Activated T-helper 1 cell treated with anti-CD3 and anti-CD28 coated beads, Interleukin-12 subunit alpha, Interleukin-12 subunit beta, Interleukin-2, Interleukin-4 antibody, amounts not matched to agents 30 ng/mL and 10 ng/mL and 1 ng/mL, durations not matched to agents 14 hours and 24 hours and 36 hours (primary cell): ENCODE measurements at places on chromosomes 7 and 10. TPM values are rescaled to one million over a fixed set of nuclear protein-coding genes. Genes with fewer than 3 reads are reported as not detected.

Gene LOXL4
- not detected in 2 replicates for total RNA-seq

Gene CTNNA3
- total RNA-seq, result not detected in 2 replicates

Gene STRIP2
- total RNA-seq, result 74.0 and 79.4 TPM in 2 replicates

Gene PODXL
- 0.75 and 1.3 TPM in 2 replicates for total RNA-seq

Gene PTER
- total RNA-seq, result 10.7 and 12.6 TPM in 2 replicates

Gene KCP
- total RNA-seq, result not detected in 2 replicates

Gene EGR2
- total RNA-seq, result 268 and 282 TPM in 2 replicates

Gene CPEB3
- total RNA-seq, result 2.5 and 2.7 TPM in 2 replicates

Gene FOXP2
- total RNA-seq, result not detected in 2 replicates

Gene RADIL
- total RNA-seq, result 0.24 and 0.26 TPM in 2 replicates

Gene SYNPO2L
- 0.03 TPM in 1 of 2 replicates, not detected in the other for total RNA-seq

Gene WDFY4
- 0.08 TPM in 1 of 2 replicates, not detected in the other for total RNA-seq

Gene FAM25G
- total RNA-seq, result not detected in 2 replicates

Gene CYP26C1
- not detected in 2 replicates for total RNA-seq

Gene OR2A5
- total RNA-seq, result not detected in 2 replicates

Gene PAX4
- not detected in 2 replicates for total RNA-seq

Gene CLCN1
- total RNA-seq, result not detected in 2 replicates

Gene FEZF1
- not detected in 2 replicates for total RNA-seq

Gene KLLN
- total RNA-seq, result 0.78 and 0.86 TPM in 2 replicates
